ENCODE measurements at places on chromosomes 12 and 14. TPM values are rescaled to one million over a fixed set of nuclear protein-coding genes. Genes with fewer than 3 reads are reported as not detected.
A peak's percentile ranks its signal among the peaks of the same experiment; 100 is the strongest.

The KRT86 gene
- total RNA-seq = 2.3 TPM

The TMEM119 gene
- total RNA-seq = 5.3 TPM

The TSHR gene
- 0.87 TPM for total RNA-seq

DNA sequence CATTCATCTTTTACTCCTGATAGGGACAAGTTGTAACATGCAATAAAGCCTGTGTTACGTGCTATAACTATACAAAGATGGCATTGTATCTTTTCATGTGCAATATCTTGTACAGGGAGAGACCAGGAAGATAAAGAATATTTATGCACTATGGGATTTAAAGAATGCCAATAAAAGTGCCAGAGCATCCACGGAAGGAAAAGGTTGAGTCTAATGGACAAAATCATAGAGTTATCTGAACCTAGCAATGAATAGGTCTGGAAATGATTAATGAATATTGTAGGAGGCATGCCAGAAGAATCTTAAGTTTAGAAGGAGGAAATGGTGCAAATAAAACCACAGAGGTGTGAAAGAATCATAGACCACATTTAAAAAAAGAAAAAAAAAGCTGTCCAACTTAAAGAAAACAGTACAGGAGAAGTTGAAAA, 263.9 kb downstream of the KCNC2 start:
- no peaks in the 10 kb centered on the region for H3K4me1 ChIP-seq
- no peak overlapping the region for H3K4me3 ChIP-seq
- DNase-seq = no peak
- no peak overlapping the region for H3K27ac ChIP-seq
- H3K36me3 ChIP-seq = no peaks in the 10 kb centered on the region

DNA sequence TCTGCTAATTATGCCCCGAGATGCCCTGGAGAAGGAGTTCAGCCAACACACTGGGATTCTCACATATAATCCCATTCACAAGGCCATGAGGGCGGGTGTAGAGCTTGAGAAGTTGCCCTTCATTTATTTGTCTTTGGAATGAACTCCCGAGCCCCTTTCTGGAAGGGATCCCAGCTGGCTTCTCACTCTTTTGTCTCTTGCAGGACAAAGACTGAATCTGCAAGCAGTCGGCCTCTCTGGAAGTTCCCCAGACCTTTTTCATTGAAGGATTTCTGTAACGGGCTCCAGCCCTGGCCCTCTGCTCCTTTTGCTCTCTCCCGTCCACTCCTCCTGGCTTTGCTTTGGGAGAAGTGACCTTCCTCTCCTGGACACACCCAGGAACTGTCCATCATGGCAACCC, 163.3 kb upstream of the SFSWAP start:
- H3K4me1 ChIP-seq = no peaks in the 10 kb centered on the region
- H3K36me3 ChIP-seq = no peaks in the 10 kb centered on the region
- DNase-seq = no peak

- H3K4me1 ChIP-seq = peaks cover 7% of the 10 kb centered on the region
- DNase-seq = no peak
- no peaks in the 10 kb centered on the region for H3K27me3 ChIP-seq
- no peaks in the 10 kb centered on the region for H3K36me3 ChIP-seq
- H3K4me3 ChIP-seq = no peak overlapping the region
These were observed 107.4 kb downstream of the PPP1R12A start for GRCh38 chr12:79827484-79827883.

GRCh38 chr14:71628433-71628832, 303.8 kb upstream of the RGS6 start:
- H3K27me3 ChIP-seq = no peaks in the 10 kb centered on the region
- H3K36me3 ChIP-seq = no peaks in the 10 kb centered on the region
- H3K4me3 ChIP-seq = no peak overlapping the region
- no peak overlapping the region for H3K27ac ChIP-seq
- no peak for DNase-seq
- no peaks in the 10 kb centered on the region for H3K4me1 ChIP-seq

DNA sequence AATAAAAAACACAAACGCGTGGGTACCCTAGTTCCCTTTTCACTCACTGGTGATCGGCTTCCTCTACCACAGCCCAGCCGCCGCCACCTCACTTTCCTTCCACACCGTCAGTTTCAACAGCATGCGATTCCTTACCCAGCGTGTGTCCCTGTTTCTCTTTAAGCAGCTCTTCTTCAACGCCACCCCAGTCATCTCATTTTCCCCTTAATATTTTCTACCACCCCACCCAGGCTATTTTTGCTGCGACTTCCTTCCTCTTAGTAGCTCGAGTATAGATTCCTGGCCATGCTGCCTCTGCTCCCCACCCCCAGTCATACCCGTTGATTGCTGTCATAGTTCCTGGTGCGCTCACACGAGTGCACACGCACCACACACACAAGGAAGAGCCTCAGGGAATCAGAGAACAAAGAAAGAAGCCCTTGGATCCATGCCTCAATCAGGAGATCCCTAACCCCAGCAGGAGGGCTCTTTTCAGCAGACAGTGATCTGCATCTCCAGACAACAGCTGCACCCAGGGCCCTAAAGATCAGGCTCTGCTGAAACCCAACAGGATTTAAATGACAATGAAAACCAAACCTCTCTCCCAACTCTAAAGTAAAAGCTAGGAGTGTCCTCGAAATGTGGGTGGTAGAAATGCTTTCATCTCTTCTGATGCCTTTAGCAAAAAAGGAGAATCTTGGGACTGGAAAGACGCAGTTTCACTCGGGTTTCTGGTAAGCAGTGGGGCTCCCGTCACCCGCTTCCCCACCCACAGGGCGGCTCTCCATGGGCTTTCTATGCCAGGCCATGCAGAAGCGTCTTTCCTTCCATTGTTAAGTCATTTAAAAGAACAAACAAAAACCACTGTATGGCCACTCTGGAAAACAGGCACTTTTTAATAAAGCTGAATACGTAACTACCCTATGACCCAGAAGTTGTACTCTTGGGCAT, 23.8 kb downstream of the VPS37B start:
- no peaks in the 10 kb centered on the region for H3K36me3 ChIP-seq
- H3K27ac ChIP-seq = peak overlapping the region; percentile 90
- peak overlapping the region; percentile 1 for H3K4me3 ChIP-seq
- peaks cover 78% of the 10 kb centered on the region for H3K4me1 ChIP-seq
- peak; percentile 70 for DNase-seq

- H3K27me3 ChIP-seq = no peaks in the 10 kb centered on the region
- no peaks in the 10 kb centered on the region for H3K36me3 ChIP-seq
- H3K27ac ChIP-seq = no peak overlapping the region
- H3K4me1 ChIP-seq = no peaks in the 10 kb centered on the region
- H3K4me3 ChIP-seq = no peak overlapping the region
These were observed 551.9 kb upstream of the TBX3 start for GRCh38 chr12:115235880-115236279.

- DNase-seq = peak; percentile 83
- H3K4me3 ChIP-seq = no peak overlapping the region
- H3K36me3 ChIP-seq = no peaks in the 10 kb centered on the region
- H3K4me1 ChIP-seq = peaks cover 76% of the 10 kb centered on the region
- no peaks in the 10 kb centered on the region for H3K27me3 ChIP-seq
These were observed 212.5 kb downstream of the CHST11 start for GRCh38 chr12:104669089-104669721.

- no peaks in the 10 kb centered on the region for H3K27me3 ChIP-seq
- peak; percentile 60 for DNase-seq
- peak overlapping the region; percentile 64 for H3K27ac ChIP-seq
- no peak overlapping the region for H3K4me3 ChIP-seq
- peaks cover 31% of the 10 kb centered on the region for H3K4me1 ChIP-seq
- H3K36me3 ChIP-seq = no peaks in the 10 kb centered on the region
These were observed 4.0 kb downstream of the FBXL14 start for GRCh38 chr12:1590221-1590979.

The TAS2R7 gene
- total RNA-seq = not detected

The LRP10 gene
- total RNA-seq = 41.3 TPM

- no peaks in the 10 kb centered on the region for H3K36me3 ChIP-seq
- no peaks in the 10 kb centered on the region for H3K27me3 ChIP-seq
- no peaks in the 10 kb centered on the region for H3K4me1 ChIP-seq
- DNase-seq = no peak
These were observed 1.9 kb downstream of the TMTC2 start for GRCh38 chr12:82688596-82688995.

DNA sequence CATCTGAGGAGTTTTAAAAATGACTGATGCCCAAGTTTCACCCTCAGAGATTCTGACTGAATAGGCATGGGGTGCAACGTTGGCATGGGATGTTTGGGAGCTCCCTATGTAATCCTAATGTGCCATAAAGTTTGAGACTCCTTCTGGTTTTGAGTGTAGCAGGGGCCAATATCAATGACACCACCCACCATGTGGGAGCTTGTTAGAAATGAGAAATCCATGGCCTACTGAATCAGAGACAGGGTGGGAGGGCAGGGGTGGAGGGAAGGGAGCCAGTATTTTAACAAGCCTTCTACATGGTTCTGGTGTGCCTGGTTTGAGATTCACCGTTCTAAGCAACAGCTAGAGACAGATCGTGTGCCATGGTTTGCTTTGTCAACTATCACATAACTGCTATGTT, 46.1 kb downstream of the VCPKMT start:
- DNase-seq = no peak
- no peaks in the 10 kb centered on the region for H3K27me3 ChIP-seq
- H3K4me3 ChIP-seq = no peak overlapping the region
- H3K27ac ChIP-seq = no peak overlapping the region
- no peaks in the 10 kb centered on the region for H3K4me1 ChIP-seq

The CYP27B1 gene
- 30.2 TPM for total RNA-seq

DNA sequence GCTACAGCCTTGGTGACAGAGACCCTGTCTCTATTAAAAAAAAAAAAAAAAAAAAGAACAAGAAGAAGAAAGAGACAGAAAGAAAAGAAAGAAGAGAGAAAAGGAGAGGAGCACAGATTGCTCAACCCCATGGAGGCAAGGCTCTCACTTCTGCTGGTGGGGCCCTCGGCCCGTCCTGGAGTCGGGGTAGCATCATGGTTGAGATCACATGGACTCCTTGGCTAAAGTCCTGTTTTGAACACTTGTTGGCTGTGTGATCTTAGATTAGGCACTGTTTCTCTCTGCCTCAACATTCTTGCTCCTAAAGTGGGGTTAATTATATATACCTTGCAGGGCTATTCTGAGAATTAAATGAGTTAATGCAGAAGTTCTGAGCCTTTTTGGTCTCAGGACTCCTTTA, 207.7 kb downstream of the CACNA1C start:
- peaks cover 3% of the 10 kb centered on the region for H3K4me1 ChIP-seq
- no peak for DNase-seq
- no peaks in the 10 kb centered on the region for H3K36me3 ChIP-seq
- H3K27ac ChIP-seq = no peak overlapping the region

The ACVRL1 gene
- 9.1 TPM for total RNA-seq

GRCh38 chr14:102525219-102525928, 15.8 kb upstream of the ANKRD9 start:
- peak; percentile 58 for DNase-seq
- peak overlapping the region; percentile 59 for H3K4me3 ChIP-seq
- H3K4me1 ChIP-seq = peaks cover 5% of the 10 kb centered on the region
- H3K36me3 ChIP-seq = no peaks in the 10 kb centered on the region
- H3K27ac ChIP-seq = peak overlapping the region; percentile 80
- H3K27me3 ChIP-seq = no peaks in the 10 kb centered on the region

DNA sequence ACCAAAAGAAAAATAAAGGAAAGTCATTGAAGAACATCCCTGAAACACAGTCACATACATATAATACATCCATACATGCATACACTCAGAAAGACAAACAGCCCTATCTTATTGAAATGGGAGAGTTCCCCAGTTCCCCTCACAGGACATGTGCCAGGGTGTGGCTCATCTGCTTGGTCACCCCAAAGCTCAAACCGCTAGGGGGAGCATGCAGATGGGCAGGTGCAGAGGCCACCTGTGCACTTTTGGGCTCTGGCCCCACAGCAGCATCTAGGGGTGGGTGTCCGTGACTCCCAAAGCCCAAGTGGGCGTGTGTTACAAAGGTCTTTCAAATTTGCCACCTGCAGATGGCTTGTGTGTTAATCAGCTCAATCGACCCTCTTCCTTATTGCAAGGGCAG, 75.2 kb downstream of the CMAS start:
- no peaks in the 10 kb centered on the region for H3K27me3 ChIP-seq
- no peaks in the 10 kb centered on the region for H3K36me3 ChIP-seq
- H3K4me3 ChIP-seq = no peak overlapping the region
- no peak overlapping the region for H3K27ac ChIP-seq
